ENCODE measurements at places on chromosomes 4 and X. TPM values are rescaled to one million over a fixed set of nuclear protein-coding genes. Genes with fewer than 3 reads are reported as not detected.

GRCh38 chrX:53133400-53133799 is 39.5 kb downstream of the KANTR start:
- H3K27me3 ChIP-seq = no peaks in the 10 kb centered on the region
- H3K36me3 ChIP-seq = no peaks in the 10 kb centered on the region
- no peak overlapping the region for H3K4me3 ChIP-seq
- no peaks in the 10 kb centered on the region for H3K4me1 ChIP-seq
- no peak for DNase-seq

- H3K36me3 ChIP-seq = no peaks in the 10 kb centered on the region
- no peaks in the 10 kb centered on the region for H3K27me3 ChIP-seq
- no peak for DNase-seq
- H3K27ac ChIP-seq = no peak overlapping the region
Observed at GRCh38 chr4:126853715-126854114, 779.0 kb upstream of the INTU start.

DNA sequence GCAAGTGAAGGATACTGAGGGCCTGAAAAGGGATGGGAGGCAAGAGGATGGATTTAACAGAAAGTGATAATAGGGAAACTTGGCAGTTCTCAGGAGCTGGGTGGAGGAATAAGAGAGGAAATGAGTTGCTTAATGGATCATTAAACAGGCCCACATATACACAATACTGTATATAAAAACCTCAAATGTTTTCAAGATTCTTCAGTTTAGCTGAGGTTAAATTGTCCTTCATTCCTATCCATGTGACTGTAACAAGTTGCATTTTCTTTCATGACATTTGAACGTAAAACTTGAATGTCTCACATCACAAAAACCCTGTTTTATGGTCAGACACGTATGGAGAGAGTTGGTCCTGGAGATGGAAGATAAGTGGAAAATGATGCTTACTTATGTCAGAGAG is 76.5 kb upstream of the PLAC8 start:
- no peaks in the 10 kb centered on the region for H3K4me1 ChIP-seq
- H3K36me3 ChIP-seq = no peaks in the 10 kb centered on the region
- no peak overlapping the region for H3K4me3 ChIP-seq

The NPY2R gene
- 0.49 TPM for total RNA-seq

The F8A2 gene
- total RNA-seq = not detected

DNA sequence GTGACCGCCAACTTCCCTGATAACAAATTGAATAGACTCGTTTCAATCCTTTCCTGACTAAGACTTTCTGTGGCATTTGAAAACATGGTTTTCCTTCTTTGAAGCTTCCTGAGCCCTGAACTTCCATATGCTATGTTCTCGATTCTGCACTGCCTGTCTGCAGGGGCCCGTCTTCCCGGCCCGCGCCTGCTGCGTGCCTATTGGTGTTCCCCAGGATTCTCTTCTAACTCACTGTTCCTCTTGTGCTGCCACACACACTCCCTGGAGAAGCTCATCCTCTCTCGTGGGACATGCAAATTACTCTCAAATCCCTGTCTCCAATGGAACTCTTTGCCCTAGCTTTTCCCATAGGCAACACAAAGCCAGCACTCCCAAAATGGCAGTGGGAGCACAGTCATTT is 262.9 kb upstream of the GATB start:
- no peak overlapping the region for H3K27ac ChIP-seq
- no peak for DNase-seq
- no peak overlapping the region for H3K4me3 ChIP-seq

The TLR6 gene
- 8.3 TPM for total RNA-seq

The CLDN22 gene
- not detected for total RNA-seq

The NLGN3 gene
- total RNA-seq = 1.7 TPM

DNA sequence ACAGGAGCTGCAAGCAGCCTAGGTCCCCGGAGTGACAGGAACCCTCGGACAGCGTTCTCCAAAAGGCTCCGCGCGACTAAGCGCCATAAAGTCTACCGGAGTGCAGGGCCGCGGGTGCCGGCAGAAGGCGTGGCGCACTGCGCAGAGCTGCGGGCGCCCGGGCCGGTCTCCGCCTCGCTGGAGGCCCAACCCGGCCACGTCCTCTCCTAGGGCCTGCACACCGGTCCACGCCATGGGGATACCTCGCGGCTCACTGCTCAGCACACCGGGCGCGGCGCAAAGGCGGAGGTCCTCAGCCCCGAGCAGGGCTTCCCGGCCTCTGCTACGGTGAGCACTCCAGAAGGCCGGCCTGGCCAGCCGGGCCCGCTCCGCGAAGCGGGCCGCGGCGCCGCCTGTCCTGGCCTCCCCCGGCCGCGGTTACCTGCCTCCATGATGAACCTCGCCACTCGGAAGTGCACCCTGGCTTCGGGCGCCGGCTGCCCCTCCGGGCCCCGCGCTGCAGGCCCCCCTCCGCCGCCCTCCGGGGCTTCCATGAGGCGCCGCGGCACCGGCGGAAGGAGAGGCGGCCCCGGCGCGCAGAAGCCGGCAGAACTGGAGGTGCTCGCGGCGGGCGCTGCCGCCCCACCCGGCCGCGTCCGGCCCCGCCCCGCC is at the start of gene CCNQ:
CCNQ (minus strand) TSS at position 599 of the 651 bp plus-strand sequence; CDS start at position 533, 66 bp downstream.
- no peaks in the 10 kb centered on the region for H3K27me3 ChIP-seq
- H3K4me1 ChIP-seq = peaks cover 11% of the 10 kb centered on the region
